Esophagus mucosa (tissue), 1 donor: ENCODE measurements at places on chromosomes 5 and 9. TPM values are rescaled to one million over a fixed set of nuclear protein-coding genes. Genes with fewer than 3 reads are reported as not detected.

Gene COL27A1
- 13.6 TPM for total RNA-seq

Gene HRCT1
- total RNA-seq, result 1.2 TPM

Gene ORM1
- total RNA-seq, result 1.6 TPM

Gene HAPLN1
- not detected for total RNA-seq

Gene CAMK4
- 1.6 TPM for total RNA-seq

- ATAC-seq, result no peak
Observed at GRCh38 chr9:37745970-37746369, 7.6 kb upstream of the TRMT10B start.

- no peak for ATAC-seq
Observed at GRCh38 chr9:129607027-129607387, 13.9 kb downstream of the C9orf50 start.

GRCh38 chr5:7494481-7495130 is 98.7 kb downstream of the ADCY2 start:
- no peak for ATAC-seq

DNA sequence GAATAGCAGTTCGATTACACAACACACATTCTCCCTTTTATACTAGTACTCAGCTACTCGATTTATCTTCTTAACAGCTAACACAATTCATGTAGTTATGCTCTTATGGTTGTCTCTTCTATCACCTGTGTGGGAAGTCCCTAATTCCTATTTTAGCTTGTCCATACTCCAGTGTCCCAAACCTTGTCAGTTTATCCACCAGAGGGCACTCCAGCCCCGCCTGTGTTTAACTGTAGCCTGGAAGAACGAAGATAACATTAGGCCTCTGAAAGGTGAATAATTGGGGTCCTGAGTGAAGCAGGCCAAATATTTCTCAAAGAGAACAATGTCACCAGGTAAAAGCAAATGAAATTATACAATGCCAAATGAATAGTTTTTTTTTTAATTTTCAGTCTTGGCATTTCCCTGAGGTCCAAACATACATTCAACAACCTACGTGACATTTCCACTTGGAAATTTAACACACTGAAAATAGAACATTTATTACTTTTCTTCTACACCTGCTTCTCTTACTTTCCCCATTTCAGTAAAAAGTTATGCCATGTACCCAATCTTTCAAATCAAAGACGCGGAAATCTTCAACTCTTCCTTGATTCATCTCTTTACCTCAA is 560.7 kb downstream of the HTR1A start:
- ATAC-seq, result peak; percentile 59

GRCh38 chr5:147688656-147689356 is 93.7 kb downstream of the JAKMIP2 start:
- ATAC-seq, result no peak

DNA sequence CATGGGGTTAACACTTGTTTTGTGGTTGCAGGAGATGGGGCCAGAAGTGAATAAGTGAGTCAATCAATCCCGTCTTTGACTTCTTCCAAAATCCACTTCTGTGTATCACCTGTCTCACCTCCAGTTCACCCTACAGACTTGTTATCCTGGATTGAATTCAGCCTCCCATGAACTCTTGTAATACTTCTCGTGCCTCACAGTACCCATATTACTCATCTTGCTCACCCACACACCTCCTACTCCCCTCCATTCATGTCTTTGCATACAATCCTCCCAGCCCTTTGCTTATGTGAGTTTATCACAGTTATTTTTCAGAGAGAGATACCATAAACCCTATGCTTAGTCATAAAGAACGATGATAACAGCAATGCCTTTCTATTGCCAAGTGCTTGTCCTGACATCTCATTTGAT is 52.9 kb upstream of the PAPPA start:
- peak; percentile 95 for ATAC-seq

DNA sequence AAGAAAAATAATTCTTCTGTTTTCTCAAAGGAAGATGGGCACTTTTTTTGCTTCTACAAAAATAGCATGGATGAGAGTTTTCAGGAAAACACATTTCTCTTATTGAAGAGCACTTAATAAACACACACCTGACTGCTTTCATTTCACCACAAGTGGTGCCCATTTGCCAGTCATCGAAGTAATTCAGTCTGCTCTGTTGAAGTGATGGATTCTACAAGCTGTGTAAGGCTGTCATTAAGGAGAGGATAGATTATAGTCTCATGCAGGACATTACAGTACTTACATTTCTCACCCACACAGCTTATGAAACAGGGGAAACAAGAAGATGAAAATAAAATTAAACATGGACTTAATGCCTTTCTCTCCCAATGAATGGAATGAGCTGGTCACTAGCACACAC is 165.2 kb downstream of the NR2F1-AS1 start:
- no peak for ATAC-seq

DNA sequence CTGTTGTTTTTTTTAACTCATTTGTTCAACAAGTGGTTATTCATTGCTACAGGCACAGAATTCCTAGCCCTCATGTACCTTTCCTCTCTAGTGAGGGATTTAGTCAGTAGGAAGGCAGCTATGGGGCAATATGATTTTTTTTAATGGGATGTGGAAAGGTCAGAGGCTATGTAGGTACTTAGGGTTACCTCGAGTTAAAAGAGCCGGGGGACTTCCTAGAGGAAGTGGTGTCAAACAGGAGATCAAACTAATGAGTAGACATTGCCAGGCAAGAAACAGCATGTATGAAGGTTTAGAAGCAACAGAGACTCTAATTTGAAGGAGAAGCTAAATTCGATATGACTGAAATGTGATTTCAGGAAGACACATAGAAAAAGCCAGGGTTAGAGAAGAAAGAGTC is 50.7 kb downstream of the ITGA2 start:
- ATAC-seq, result no peak
